Esophagus muscularis mucosa (tissue), 4 donors: ENCODE measurements at places on chromosomes 2 and 18. TPM values are rescaled to one million over a fixed set of nuclear protein-coding genes. Genes with fewer than 3 reads are reported as not detected.
A peak's percentile ranks its signal among the peaks of the same experiment; 100 is the strongest.

TRIB2 gene
- 31.5 TPM for total RNA-seq

- H3K4me3 ChIP-seq, result no peak overlapping the region
- H3K27ac ChIP-seq, result no peak overlapping the region
- DNase-seq, result no peak
- no peaks in the 10 kb centered on the region for H3K4me1 ChIP-seq
- H3K36me3 ChIP-seq, result no peaks in the 10 kb centered on the region
Observed at GRCh38 chr2:196965651-196966050, 39.1 kb upstream of the PGAP1 start.

DNA sequence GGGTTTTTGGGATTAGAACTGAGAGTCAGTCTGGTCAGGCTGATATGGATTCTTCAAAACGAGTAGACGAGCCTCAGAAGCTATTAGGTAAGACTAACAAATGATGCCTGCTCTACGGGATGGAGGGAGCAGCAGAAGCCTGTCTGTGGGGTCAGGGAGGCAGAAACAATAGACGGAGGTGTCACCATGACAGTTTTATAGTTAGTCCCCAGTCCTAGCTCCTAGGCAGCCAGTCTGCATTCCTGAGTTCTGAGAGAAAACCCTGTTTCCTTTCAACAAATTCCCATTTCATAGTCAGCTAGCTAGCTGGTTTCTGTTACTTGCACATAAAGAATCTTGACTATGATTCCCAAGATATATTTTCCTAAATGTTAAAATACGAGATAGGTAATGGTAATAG lies 542.1 kb downstream of the PID1 start:
- H3K27me3 ChIP-seq, result no peaks in the 10 kb centered on the region
- DNase-seq, result no peak
- no peaks in the 10 kb centered on the region for H3K4me1 ChIP-seq
- no peak overlapping the region for H3K27ac ChIP-seq
- H3K36me3 ChIP-seq, result no peaks in the 10 kb centered on the region
- no peak overlapping the region for H3K4me3 ChIP-seq

C2orf80 gene
- total RNA-seq, result not detected

- H3K27me3 ChIP-seq, result peaks cover 34% of the 10 kb centered on the region
- no peak overlapping the region for H3K27ac ChIP-seq
- no peak overlapping the region for H3K4me3 ChIP-seq
Observed at GRCh38 chr18:13804305-13804704, 19.6 kb upstream of the MC5R start.

DNA sequence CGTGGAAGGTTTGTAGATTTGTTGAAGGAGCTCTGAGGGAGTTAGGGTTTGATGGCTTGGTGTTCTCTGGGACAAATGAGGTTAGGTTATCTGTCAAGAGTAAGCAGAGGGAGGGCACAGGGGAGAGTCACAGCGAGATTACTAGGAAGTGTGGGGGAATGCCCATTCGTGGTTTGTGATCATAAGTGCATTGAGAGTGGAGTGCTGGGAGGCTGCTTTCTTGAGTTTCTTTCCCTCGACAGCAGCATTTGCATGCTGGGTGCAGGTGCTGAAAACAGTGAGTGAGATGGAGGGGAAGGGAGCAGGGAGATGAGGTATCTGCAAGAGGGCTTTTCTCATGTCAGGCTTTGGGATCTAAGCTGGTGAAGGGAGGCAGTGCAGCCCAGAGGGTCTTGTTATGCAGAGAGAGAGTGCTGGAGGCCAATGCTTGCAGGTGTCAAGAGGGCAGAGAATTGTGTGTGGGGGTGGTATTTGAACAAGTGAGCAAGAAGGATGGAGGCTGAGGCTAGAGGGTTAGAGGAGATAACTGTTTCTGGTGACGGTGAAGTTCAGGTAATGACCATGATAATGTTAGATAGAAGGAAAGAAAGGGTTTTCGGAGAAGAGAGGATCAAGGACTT lies 8.8 kb downstream of the RALB start:
- H3K36me3 ChIP-seq, result no peaks in the 10 kb centered on the region
- no peaks in the 10 kb centered on the region for H3K27me3 ChIP-seq
- H3K4me3 ChIP-seq, result no peak overlapping the region
- no peak for DNase-seq

DNA sequence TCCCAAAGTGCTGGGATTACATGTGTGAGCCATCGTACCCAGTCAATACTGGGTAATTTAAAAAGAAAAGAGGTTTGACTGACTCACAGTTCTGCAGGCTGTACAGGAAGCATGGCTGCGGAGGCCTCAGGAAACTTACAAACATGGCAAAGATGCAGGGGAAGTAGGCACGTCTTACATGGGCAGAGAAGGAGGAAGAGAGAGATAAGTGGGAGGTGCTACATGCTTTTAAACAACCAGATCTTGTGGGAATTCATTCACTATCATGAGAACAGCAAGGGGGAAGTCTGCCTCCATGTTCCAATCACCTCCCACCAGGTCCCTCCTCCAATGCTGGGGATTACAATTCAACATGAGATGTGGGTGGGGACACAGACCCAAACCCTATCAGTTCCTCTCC lies 192.5 kb downstream of the ATAD2B start:
- H3K4me3 ChIP-seq, result no peak overlapping the region
- no peak for DNase-seq
- H3K27me3 ChIP-seq, result no peaks in the 10 kb centered on the region
- no peaks in the 10 kb centered on the region for H3K4me1 ChIP-seq

GRCh38 chr2:229124136-229124535 lies 147.0 kb downstream of the PID1 start:
- H3K27ac ChIP-seq, result no peak overlapping the region
- no peak overlapping the region for H3K4me3 ChIP-seq
- H3K4me1 ChIP-seq, result no peaks in the 10 kb centered on the region
- no peaks in the 10 kb centered on the region for H3K27me3 ChIP-seq
- H3K36me3 ChIP-seq, result no peaks in the 10 kb centered on the region
- DNase-seq, result no peak

COLEC12 gene
- total RNA-seq, result 22.0 TPM

DTNB gene
- 3.0 TPM for total RNA-seq

SKA1 gene
- not detected for total RNA-seq

HAAO gene
- total RNA-seq, result 4.7 TPM

DNA sequence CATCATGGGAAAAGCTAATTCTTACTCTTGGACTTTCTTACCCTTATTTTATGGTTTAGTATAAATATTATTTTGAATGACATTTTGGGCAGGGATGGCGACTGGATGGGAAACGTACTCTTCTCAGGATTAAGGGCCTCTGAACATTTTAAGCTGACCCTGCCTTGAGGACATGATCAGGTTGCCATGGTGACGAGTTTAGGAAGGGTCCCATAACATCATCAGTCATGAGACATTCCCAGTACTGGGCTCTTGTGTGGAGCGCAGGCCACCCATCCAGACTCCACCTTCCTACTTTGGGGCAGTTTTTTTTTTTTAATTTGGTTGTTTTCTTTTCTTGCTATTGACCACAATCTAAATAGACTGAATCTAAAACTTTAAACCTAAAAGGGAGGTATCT lies 40.7 kb downstream of the KCNE4 start:
- peaks cover 7% of the 10 kb centered on the region for H3K4me1 ChIP-seq
- H3K4me3 ChIP-seq, result no peak overlapping the region
- DNase-seq, result no peak
- peak overlapping the region; percentile 19 for H3K27ac ChIP-seq
- H3K36me3 ChIP-seq, result no peaks in the 10 kb centered on the region

APOB gene
- 2.3 TPM for total RNA-seq

CHRNG gene
- not detected for total RNA-seq

GRCh38 chr2:106039634-106040315 lies 154.3 kb downstream of the UXS1 start:
- no peaks in the 10 kb centered on the region for H3K36me3 ChIP-seq
- no peak overlapping the region for H3K4me3 ChIP-seq
- peaks cover 29% of the 10 kb centered on the region for H3K4me1 ChIP-seq
- H3K27me3 ChIP-seq, result no peaks in the 10 kb centered on the region

ATL2 gene
- total RNA-seq, result 260 TPM

DNA sequence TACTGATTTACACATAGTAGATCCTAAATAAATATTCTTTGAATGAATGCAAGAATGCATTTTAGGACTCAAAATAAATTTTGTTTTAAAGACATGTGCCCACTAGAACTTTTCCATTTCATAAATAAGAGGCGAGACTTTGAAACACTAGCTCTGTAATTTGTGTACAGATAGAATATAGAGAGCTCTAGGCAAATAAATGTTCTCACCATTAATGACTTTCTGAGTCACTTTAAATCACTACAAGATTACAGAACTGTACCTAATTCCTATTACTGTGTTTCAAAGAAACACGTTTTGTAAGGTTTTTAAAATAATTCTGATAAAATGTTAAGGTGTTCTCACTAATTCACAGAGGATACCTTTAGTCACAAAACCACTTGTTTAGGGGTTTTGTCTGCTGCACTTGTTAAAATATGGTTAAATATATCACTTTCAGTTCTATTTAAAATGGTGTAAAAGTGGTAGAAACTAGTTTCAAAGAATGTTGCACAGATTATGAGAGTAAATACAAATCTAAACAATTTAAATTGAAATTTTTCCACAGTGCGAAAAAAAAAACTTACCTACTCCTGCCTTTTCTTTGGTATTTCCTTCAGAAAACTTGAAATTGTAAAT lies 158.7 kb upstream of the ZC3H15 start:
- DNase-seq, result no peak
- H3K27ac ChIP-seq, result no peak overlapping the region
- H3K4me1 ChIP-seq, result no peaks in the 10 kb centered on the region
- no peaks in the 10 kb centered on the region for H3K27me3 ChIP-seq
- no peak overlapping the region for H3K4me3 ChIP-seq

DNA sequence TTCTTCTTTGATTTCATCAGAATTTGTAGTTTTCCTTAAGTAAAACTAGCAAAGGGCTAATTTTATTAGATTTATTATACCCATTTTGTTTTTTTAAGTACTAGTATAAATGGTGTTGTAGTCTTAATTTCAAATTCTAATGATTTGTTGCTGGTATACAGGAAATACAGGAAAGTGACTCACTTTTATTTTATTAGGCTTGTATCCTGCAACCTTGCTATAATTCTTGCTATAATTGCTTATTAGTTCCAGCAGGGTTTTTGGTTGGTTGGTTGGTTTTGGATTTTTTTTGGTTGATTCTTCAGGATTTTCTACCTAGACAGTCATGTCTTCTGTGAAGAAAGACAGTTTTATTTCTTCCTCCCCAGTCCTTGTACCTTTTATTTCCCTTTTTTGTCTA lies 110.6 kb upstream of the IL1R2 start:
- DNase-seq, result no peak
- no peak overlapping the region for H3K4me3 ChIP-seq
- peaks cover 22% of the 10 kb centered on the region for H3K36me3 ChIP-seq
- H3K4me1 ChIP-seq, result no peaks in the 10 kb centered on the region

DNA sequence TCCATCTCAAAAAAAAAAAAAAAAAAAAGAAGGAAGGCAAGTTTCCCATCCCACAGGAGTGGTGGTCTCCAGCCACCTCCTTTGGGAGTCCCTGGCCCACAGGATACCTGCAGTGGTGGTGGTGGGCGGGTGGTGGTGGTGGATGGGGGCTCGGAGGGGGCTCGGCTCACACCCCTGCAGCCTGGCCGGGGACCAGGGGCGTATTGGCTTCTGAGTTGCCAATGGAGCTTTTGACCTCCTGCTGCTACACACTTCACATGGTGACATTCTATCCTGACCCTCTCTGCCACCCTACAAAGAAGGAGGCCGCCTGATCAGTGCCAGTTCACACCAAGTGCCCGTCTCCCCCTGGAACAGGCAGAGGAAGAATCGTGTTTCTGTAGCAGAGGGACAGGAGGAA lies 119.6 kb downstream of the NFATC1 start:
- H3K4me1 ChIP-seq, result no peaks in the 10 kb centered on the region
- H3K4me3 ChIP-seq, result no peak overlapping the region
- no peak overlapping the region for H3K27ac ChIP-seq
- H3K27me3 ChIP-seq, result no peaks in the 10 kb centered on the region
- peaks cover 9% of the 10 kb centered on the region for H3K36me3 ChIP-seq
- DNase-seq, result no peak

DNA sequence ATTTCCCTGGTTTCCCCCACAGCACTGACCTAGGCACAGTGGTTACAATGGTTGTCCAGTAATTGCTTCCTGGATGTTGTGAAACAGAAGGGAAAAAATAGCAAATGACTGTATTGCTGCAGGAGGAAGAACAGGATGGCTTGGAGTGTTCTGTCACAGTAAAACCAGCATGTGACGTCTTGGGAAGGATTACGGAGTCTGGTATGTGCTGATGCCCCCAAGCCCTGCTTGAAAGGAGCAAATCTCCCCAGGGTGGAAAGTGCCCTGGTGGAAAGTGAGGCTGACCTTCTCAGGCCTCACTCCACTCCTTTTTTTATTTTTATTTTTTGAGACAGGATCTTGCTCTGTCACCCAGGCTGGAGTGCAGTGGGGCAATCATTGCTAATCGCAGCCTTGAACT lies 7.8 kb downstream of the RAB11FIP5 start:
- H3K27me3 ChIP-seq, result no peaks in the 10 kb centered on the region
- H3K27ac ChIP-seq, result no peak overlapping the region
- peaks cover 6% of the 10 kb centered on the region for H3K36me3 ChIP-seq
- H3K4me3 ChIP-seq, result no peak overlapping the region

- DNase-seq, result no peak
- H3K27me3 ChIP-seq, result no peaks in the 10 kb centered on the region
- H3K4me3 ChIP-seq, result no peak overlapping the region
- H3K4me1 ChIP-seq, result no peaks in the 10 kb centered on the region
- no peaks in the 10 kb centered on the region for H3K36me3 ChIP-seq
Observed at GRCh38 chr2:147689220-147689909, 155.5 kb upstream of the ACVR2A start.

DNA sequence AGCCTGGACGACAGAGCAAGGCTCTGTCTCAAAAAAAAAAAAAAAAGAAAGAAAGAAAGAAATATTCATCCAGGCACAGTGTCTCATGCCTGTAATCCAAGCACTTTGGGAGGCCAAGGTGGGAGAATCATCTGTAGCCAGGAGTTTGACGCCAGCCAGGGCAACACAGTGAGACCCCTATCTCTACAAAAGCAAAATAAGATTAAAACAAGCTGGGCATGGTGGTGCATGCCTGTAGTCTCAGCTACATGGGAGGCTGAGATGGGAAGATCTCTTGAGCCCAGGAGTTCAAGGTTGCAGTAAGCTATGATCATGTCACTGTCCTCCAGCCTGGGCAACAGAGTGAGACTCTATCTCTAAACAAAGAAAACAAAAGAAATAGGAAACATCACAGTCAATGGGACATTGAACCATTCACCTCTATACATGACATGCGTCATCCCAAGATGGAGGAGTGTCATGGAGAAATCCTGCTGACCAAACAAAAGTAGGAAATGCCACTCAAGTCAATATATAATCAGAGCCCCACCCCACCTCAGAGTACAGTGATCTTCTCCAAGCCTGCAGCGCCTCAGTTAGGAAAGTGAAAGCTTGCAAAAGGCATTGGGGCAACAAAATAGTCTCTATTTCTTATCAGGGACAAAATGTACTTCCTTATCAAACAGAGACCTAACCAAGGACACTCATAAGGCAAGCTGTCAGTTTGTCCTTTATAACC lies 9.8 kb downstream of the FEV start:
- no peak overlapping the region for H3K4me3 ChIP-seq
- H3K36me3 ChIP-seq, result no peaks in the 10 kb centered on the region
- H3K4me1 ChIP-seq, result peaks cover 7% of the 10 kb centered on the region
- DNase-seq, result no peak
